ENCODE measurements at places on chromosomes 7 and 10.
A peak's percentile ranks its signal among the peaks of the same experiment; 100 is the strongest.

DNA sequence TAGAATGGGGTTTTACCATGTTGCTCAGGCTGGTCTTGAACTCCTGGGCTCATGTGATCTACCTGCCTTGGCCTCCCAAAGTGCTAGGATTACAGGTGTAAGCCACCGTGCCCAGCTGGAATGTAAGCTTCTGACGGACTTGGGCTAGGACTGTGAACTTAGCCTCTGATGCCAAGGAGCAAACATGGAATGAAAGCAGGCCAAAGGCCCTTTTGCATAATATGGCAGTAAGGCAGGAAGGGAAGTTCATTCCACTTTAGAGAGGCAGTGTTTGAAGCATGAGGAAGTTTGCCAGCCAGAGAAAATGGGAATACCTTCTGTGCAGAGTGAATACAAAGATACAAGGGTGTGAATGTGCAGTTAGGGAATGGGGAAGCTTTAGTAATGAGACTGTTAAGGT lies 20.3 kb downstream of the VCL start:
- DNase-seq, result no peak

- no peak for DNase-seq
Measured at GRCh38 chr10:70492786-70493659, 14.5 kb downstream of the PALD1 start.

DNA sequence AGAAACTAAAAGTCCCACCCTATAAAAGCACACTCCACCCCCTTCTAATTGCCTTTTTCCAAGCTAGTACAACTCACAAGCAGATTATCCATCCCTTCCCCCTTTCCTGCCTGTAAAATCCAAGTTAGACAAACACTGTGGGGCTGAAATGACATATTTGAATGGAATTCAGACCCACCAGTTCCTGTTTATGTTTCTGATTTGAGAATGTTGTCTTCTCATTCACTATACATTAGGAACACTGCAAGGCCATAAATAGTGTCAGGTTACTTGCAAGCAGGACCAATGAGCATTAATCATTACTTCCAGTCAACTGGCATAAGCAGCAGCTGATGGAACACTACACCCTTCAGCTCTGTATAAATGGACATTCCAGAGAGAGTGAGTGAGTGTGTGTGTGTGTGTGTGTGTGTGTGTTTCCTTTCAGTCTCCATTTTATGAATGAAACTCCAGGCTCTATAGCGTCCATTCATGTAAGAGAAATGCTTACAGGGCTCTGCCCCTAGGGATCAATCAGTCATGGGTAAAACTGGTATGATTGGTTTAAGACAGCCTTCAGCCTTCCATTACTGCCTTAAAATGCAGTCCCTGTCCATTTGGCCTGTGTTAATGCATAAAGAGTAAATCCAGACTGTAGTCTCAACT lies 69.3 kb downstream of the ETV1 start:
- no peak for DNase-seq

GRCh38 chr10:133048266-133048665 lies 39.5 kb upstream of the ADGRA1 start:
- no peak for DNase-seq

- DNase-seq, result no peak
Measured at GRCh38 chr7:30280631-30281030, 3.8 kb upstream of the ZNRF2 start.

DNA sequence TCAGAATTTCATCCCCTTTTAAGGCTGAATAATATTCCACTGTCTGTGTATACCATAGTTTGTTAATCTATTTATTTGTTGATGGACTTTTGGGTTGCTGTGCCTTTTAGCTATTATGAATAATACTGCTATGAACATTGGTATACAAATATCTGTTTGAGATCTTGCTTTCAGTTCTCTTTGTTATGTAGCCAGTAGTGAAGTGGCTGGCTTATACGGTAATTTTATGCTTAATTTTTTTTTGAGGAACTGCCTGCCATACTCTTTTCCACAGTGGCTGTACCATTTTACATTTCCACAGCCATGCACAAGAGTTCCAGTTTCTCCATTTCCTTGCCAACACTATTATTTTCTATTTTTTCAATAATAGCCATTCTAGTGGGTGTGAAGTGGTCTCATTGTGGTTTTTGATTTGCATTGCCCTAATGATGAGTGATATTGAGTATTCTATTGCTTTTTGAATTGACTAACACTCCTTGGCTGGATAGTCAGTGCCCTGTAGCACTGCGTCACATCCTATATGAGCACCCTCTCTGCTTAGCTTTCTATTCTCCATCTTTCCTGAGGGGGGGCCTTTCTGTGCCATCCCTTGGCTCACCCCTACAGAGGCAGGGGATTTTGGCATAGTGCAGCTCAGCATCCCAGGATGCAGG lies 29.4 kb upstream of the RAPGEF5 start:
- DNase-seq, result no peak

- DNase-seq, result no peak
Measured at GRCh38 chr7:99709260-99709659, 25.7 kb downstream of the CYP3A7 start.

- DNase-seq, result no peak
Measured at GRCh38 chr10:119680650-119681081, 29.5 kb downstream of the BAG3 start.

DNA sequence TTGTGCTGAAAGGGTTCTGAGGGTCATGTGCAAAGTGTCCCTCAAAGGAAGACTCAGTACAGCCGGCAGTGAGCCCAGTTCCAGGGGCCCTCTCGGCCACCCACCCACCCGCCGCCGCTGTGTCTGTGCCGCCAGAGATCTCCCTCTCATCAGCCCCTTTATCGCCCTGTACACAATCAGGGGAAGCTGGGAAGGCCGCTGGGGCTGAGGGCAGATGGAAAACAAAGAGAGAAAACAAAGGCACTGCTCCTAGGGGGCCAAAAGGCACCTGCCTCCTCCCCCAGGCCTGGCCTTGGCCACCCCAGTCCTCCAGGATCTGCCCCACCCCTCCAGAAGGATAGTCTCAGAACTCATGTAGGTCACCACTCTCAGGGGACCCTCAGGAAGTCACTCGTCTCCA lies 67.0 kb downstream of the ZMIZ1 start:
- DNase-seq, result no peak

GRCh38 chr7:108613949-108614381 lies 44.3 kb downstream of the DNAJB9 start:
- DNase-seq, result no peak

- DNase-seq, result peak; percentile 52
Measured at GRCh38 chr7:5824297-5824610, 42.8 kb upstream of the RNF216 start.
